Stimulated activated naive B cell treated with anti-CD40 and anti-IgM and Interleukin-4, amounts not matched to agents 10 μg/mL and 1 μg/mL and 100 μg/mL, for 72 hours (primary cell): ENCODE measurements at places on chromosomes 4 and X.

GRCh38 chr4:104649631-104650030 is 154.9 kb upstream of the CXXC4 start:
- no peak for DNase-seq

GRCh38 chrX:81195712-81196111 is 6.0 kb downstream of the HMGN5 start:
- DNase-seq = peak; percentile 36

DNA sequence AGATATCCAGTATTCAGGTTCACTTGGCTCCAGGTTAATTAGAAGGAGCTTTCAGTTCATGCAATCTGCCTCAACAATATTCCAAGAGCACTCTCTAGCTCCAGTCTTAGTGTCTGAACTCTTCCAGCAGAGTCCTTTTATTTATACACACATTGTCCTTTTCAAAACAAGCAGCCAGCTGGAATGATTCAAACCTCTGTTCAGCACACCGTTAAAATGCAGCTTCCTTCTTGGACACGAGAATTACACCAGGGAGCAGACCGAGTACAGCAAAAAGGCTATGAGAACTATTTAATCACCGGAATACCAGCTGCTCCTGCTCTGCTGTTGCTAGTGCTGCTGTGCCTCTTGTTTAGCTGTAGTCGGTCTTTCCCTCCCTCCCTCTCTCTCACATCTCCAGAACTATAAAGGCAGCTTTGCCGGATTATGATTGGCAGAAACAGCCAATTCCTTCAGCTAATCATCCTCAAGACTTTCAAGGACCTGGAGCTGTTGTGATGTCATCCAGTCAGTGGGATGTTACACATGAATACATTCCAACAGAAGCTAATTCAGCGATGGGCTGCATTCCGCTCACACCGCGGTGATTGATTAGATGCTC is at the start of gene NDST4:
Gene NDST4, minus strand, starts transcription at position 115 of the 601 bp plus-strand sequence. CDS start 36,584 bp downstream, outside the sequence.
- no peak for DNase-seq

DNA sequence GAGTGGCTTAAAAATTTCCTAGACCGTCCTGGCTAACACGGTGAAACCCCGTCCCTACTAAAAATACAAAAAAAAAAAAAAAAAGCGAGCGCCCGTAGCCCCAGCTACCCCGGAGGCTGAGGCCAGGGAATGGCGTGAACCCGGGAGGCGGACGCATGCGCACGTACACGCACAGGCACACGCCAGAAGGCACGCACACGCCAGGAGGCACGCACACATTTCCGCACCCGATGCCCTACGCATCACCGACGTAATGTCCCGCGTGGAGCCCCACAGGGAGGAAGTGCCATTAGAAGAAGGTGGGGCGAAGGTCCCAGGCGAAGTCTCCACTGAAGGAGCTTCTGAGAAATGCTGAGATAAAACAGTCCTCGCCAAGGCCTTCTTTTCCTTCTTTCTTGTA is 41.4 kb downstream of the NLGN4X start:
- no peak for DNase-seq

- DNase-seq = no peak
Measured at GRCh38 chr4:82268826-82269193, 105.0 kb downstream of the HNRNPD start.

- DNase-seq = no peak
Measured at GRCh38 chr4:76494871-76495590, 60.0 kb downstream of the SHROOM3 start.

DNA sequence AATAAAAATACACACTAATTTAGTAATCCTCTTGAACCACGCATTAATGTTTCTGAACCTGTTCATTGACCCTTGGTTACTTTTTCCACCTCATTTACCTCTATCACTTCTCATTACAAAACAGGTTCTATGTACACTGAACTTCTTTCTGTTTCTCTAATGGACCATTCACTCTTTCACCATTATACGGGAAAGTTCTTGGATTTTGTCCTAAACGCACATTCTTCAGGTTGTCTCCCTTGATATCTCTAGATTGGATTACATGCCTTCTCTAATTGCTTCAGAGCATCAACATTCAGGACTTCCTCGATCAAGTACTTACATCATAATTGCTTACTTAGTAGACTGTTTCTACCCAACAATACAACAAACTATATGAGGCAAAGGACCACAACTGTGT is 359.4 kb upstream of the FSTL5 start:
- DNase-seq = no peak

DNA sequence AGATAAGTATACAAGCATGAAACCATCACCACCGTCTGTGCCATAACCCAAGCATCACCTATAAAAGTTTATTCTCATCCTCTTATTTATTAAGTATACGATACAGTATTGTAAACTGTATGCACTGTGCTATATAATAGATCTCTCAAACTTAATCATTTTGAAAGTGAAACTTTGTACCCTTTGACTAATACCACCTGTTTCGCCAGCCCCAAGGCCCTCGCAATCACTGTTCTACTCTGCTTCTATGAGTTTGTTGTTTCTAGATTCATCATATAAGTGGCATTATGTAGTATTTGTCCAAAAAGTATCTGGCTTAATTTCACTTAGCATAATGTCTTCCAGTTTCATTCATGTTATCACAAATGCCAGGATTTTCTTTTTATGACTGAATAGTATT is 72.1 kb upstream of the DOCK11 start:
- no peak for DNase-seq

GRCh38 chrX:74924449-74925224 is 615 bp downstream of the NEXMIF start:
- no peak for DNase-seq

DNA sequence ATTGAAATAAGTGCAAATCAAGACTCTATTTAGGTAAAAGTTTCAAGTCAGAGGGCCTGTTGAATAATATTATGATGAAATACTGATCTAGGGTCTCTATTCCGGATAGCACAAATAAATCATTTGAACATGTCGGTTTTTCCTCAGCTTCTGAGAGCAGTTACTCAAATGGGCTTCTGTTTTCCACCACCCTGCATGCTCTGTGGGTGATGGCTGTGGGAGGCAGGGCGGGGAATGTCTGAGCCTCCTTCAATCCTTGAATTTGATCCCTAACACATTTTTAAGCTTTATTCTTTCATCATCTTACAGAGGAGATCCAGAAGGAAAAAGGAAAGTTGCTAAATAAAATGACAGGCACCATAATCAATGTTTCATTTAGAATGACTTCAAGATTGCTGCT is 8.5 kb downstream of the UNC5C start:
- DNase-seq = no peak

DNA sequence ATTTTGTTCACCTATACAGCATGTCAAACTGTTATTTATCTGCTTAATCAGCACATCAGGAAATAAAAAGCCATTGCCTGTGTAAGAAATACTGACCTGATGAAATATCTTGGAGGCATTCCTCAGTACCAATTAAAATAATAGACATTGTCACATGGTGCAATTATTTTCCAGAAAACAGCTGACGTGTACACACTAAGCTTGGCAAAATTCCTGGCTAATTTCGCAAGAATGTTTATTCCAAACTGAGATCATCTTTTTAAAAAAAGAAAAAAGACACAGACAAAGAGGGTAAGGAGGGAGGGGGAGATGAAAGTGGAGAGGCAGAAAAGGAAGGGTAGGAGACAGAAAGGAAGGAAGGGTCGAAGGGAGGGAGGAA is 61.9 kb upstream of the NFKB1 start:
- no peak for DNase-seq
